Hematopoietic multipotent progenitor cell treated with erythropoietin and hydrocortisone succinate and interleukin-3 and kit ligand, for 6 days (in vitro differentiated cells): ENCODE measurements at places on chromosomes 13 and 19.

GRCh38 chr13:20828539-20829364 is 55.0 kb upstream of the EEF1AKMT1 start:
- DNase-seq: peak; percentile 84

DNA sequence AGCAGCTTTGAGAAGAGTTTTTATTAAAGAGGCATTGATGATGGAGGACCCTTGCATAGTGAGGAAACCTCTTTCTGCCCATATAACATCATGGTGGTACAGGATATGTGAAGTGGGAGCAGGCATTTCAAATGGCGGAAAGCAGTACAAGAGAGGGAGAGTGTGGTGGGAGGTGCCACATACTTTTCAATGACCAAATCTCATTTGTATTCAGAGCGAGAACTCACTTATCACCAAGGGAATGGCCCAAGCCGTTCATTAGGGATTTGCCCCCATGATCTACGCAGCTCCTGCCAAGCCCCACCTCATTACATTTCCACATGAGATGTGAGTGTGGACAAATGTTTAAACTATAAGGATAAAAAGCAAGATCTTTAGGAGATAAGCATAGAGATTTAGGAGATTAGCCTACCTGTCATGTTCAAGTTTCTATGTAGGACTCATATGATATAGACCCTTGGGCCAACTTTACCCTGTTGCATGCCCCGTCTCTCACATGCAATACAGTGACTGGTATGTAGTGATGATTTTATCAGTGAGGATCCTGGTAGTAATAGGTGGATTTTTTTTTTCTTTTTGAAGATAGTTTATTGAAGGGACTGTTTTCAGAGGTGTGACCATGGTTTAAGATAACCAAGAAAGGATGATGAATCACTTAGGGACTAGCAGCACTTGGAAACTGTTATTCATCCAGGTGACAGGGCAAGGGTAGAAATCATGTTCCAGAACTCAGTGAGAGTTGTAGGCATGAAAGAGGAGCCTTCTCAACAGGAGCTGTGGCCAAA is 38.3 kb downstream of the DNAJC15 start:
- DNase-seq: no peak

GRCh38 chr19:18406749-18407148 is 9.3 kb upstream of the LRRC25 start:
- DNase-seq: no peak

DNA sequence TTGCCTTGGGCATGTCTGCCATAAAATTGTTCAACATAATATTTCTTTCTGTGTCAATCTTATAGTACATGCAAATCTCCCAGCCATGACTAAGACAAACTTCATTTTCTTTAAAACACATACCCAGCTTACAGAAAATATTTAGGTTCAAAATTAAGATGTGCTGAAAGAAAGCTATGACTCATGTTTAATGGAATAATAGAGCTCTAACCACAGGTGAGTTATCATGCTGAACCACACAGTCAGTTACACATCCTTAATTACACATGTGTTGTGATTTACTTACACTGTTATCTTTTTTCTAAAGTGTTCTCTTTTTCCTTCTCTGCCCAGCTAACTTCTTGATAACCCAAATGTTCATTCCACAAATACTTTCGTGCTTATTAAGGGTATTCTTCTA is 1831.2 kb downstream of the OLFM4 start:
- no peak for DNase-seq

- DNase-seq: no peak
These were observed 250.6 kb downstream of the GPC6 start for GRCh38 chr13:93477238-93477637.

DNA sequence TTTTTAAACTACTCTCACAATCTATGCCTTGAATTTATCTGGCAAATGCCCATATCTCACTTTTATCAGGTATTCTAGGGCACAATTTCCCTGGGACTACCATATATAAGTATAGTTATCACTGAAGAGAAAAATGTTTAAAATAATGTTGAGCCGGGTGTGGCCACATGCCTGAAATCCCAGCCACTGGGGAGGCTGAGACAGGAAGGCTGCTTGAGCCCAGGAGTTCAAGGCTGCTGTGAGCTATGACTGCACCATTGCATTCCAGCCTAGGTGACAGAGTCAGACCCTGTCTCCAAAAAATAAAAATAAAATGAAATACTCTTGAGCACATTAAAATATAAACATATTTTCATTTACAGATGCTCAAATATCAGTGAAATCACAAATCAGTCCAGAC is 4.1 kb downstream of the KATNAL1 start:
- no peak for DNase-seq

DNA sequence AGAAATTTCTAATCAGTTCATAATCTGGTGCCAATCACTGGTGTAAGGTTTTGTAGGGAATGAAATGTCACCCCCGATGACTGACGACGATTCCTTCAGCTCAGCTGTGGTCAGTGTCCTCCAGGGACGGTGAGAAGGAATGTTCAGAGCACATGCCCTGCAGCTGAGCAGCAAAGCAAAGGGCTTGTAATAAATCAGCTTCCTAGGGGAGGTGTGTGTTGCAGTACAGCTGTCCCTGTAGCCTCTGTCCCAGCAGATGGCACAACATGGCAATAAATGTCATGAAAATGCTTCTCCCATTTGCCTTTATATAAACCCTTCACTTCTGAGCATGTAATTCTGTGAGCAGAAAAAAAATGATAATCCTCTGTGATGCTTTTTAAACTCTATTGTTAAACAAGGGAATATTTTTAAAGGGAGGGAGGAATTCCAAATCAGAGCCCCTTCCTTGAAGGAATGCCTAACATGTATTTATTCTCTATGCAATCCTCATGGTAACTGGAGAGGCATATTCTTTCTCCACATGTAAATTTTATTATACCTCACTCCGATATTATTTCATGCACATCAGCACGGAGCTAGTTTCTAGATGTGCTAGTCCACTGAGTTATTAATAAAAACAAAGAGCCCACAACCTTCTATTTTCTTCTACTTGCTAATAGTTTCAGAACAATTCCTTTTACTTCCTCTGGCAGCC is 102.5 kb downstream of the FAM216B start:
- DNase-seq: peak; percentile 15

- peak; percentile 91 for DNase-seq
These were observed at the start of gene DACH1 for GRCh38 chr13:71867131-71867814. Gene DACH1, minus strand, starts transcription at chr13:71867204.

- DNase-seq: no peak
These were observed 1.4 kb downstream of the LENG9 start for GRCh38 chr19:54462047-54462654.
